NCI-H1105 treated with DMSO at 0.1 percent for 48 hours (cell line): ENCODE measurements at places on chromosomes 7 and 10.

DNA sequence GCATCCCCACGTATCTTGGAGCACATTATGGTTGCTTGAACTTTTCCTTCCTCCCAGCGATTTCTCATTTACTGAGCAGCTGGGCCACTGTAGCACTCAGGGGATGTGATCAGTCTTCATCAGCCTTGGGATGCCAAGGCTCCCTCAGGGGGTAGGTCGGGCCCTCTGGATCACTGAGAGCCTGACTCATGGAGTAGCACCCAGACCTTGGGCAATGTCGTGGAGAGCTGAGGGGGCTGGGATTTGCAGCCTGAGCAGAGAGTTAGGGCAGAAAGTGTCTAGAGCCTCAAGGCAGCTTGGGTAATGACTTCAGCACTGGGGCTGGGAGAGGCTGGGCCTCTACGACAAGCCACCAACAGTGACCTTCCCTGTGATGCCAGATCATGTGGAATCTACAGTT lies 86.5 kb upstream of the CXCL12 start:
- no peak for DNase-seq

DNA sequence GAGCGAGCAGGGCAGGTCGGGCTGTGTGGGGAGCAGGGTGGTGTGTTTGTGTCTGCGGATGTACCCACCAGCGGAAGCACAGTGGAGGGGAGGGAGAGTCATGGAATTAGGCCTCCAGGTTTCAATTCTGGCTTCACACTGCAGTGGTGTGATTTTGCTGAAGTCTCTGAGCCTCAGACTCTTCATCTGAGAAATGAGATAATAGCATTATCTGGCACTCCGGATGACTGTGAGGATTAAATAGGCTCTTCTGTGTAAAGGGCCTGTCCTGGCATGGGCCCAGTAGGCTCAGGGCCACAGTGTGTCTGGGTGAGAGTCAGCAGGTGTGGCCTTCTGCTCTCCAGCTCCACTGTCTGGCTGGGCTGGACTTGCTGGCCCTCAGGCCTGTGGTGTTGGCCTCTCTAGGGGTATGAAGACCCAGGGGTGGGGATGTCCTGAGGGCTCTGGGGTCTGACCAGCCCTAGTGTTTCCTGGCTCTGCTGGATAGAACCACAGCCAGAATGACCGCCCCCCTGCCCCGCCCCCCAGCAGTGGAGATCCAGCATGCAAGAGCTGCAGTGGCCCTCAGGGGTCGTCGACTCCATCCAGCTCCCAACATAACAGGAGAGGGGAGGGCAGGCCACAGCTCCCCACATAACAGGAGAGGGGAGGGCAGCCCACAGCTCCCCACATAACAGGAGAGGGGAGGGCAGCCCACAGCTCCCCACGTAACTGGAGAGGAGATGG lies 178.6 kb downstream of the RPS24 start:
- DNase-seq: no peak

- DNase-seq: no peak
These were observed 368.4 kb downstream of the TFEC start for GRCh38 chr7:115662120-115662519.

DNA sequence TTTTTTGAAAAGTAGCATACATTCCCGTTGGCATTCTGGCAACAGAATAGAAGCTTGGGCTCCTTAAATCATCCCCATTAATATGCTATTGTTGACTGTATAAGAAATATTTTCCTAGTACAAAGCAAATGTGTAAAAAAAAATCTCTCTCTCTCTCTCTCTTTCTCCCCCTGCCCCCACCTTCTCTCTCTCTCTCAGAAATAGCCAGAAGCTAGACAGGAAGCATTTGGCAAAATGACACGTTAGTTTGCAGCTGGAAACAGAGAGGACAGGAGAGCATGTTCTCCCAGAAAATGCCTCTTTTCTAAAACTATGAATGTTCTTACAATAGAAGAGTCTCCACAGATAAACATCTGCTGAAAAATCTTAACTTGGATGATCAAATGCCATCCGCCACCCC lies 59.6 kb upstream of the AKR1E2 start:
- DNase-seq: no peak

GRCh38 chr10:11097686-11098085 lies 80.0 kb downstream of the CELF2 start:
- no peak for DNase-seq
